ENCODE measurements at places on chromosomes 5 and 9. TPM values are rescaled to one million over a fixed set of nuclear protein-coding genes. Genes with fewer than 3 reads are reported as not detected.

FBLL1 gene
- not detected for total RNA-seq

DNA sequence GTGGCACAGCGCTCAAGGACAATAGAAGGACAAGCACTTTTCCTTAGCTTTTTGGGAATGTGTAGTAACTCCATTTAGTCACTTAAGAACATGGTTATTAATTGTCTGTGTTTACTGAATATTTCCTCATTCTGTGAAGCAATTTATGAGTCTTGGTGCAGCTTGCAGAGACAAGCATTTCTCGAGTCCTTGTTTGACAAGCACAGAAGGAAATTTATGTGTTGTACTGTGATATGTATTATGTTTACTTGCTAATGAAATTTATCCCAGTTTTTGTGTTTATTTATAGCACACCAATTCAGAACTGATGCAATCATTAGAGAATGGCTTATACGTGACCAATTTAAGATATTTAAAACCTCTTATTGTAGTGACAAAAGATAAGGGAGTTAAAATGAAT is 168.6 kb downstream of the PRELID2 start:
- no peak for DNase-seq

GRCh38 chr9:127004946-127005769 is 90.6 kb downstream of the RALGPS1 start:
- DNase-seq, result no peak

DNA sequence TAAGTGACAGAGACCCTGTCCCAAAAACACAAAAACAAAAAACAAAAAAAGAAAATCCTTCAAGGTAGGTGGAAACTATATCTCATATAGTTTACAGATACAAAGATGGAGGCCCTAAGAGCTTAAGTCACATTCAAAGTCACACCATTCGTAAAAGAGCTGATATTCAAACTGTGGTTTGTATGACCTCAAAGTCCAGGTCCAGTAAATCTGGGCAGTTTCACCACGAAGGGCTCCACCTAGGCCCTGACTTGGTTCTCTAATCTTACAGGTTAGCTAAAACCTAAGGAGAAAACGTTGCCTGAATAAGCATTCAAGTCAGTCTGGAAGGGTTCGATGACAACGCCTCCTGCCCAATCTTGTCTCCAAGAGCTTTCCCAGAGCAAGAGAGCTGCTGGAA is 44.1 kb downstream of the SUSD1 start:
- no peak for DNase-seq

DNA sequence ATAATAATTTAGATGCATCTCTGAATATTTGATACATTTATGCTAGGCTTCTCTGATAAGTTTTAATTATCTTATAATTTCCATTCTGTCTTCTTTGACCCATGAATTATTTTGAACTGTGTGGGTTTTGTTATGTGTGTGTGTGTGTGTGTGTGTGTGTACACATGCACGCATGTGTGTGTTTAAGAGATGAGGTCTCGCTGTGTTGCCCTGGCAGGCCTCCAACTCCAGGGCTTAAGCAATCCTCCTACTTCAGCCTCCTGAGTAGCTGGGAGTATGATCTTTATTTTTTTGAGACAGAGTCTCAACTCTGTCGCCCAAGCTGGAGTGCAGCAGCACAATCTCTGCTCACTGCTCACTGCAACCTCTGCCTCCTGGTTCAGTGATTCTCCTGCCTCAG is 75.4 kb downstream of the NDUFAF2 start:
- no peak for DNase-seq

TMOD1 gene
- 2.5 TPM for total RNA-seq
